ENCODE measurements at places on chromosomes 5 and 9.

DNA sequence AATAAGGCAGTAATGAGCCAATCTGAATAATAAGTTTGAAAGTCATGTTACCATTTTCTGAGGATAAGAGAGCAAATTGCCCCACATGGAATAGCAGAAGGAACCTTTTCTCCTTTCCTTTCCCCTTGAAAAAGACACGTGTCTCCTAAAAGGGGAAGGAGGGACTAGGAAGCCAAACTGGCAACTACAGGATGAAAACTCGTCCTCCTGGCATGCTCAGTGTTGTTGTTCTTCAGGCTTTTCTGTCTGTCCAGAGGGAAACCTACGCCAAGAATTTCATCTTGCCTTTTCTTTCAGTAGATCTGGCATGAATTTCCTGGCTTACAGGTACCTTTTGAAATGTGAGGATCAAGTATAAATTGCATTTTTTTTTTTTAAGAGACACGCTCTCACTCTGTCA, 355.9 kb upstream of the TLE4 start:
- DNase-seq, result no peak

- DNase-seq, result no peak
Observed at GRCh38 chr9:106419829-106420228, 443.1 kb upstream of the ZNF462 start.

- no peak for DNase-seq
Observed at GRCh38 chr5:33579152-33579551, 138.4 kb downstream of the TARS1 start.

- DNase-seq, result no peak
Observed at GRCh38 chr9:79858508-79858907, 286.7 kb downstream of the TLE4 start.

GRCh38 chr9:17433526-17433925, 145.3 kb upstream of the SH3GL2 start:
- DNase-seq, result no peak

GRCh38 chr5:142175461-142176142, 67.0 kb downstream of the NDFIP1 start:
- no peak for DNase-seq

DNA sequence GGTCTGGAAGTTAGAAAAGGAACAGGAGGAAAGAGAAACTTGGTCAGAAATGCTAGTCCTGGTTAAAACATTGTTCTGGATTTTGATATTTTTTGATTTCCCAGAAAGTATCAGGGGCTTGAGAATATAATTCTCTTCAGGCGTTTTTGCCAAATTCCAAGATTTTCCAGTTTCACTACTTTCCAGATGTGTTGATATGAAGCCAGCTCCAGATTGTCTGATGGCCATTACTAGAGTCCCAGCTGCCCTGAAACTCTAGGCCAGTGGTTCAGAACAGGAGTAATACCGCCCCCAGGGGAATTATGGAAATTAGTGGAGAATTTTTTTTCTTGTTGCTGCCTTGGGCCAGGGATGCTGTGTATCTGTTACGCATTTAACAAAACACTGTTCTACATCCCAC, 88.6 kb downstream of the KCNN2 start:
- no peak for DNase-seq

DNA sequence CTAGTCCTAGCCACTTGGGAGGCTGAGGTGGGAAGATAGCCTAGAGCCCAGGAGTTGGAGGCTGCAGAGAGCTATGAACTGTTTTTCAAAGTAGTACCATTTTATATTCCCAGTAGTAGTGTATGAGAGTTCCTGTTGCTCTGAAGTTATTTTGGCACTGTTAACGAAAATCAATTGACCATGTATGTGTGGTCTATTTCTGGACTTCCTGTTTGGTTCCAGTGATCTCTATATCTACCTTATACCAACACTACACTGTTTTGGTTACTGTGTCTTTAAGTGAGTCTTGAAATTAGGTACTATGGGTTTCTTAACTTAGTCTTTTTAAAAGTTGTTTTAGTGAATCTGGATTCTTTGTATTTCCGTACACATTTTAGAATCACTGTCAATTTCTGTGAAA, 13.6 kb downstream of the SLF1 start:
- no peak for DNase-seq

DNA sequence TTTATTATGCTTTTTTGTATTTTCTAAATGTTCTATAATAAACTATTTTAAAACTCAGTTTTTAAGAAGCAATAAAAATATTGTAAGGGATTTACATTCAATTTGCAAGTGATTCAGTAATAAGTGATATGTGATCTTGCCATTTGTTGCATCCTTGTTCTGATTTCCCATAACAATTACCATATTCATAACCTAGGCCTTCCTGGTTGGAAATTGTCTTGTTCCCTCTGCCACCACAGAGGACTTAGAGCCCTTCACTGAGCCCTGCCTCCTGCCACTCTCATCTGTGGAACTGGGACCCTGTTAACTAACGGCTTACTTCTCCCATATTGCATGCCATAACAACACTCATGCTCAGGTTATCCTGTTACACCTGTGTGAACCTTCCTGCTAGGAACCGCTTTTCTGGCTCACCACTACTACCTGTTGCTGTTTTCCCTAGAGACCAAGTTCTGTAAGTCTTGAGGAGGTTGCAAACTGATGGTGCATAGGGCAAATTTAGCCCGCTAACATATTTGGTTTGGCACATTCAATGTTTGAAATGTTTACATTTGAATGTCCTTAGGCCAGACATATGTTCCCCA, 32.9 kb upstream of the DTWD2 start:
- DNase-seq, result no peak

DNA sequence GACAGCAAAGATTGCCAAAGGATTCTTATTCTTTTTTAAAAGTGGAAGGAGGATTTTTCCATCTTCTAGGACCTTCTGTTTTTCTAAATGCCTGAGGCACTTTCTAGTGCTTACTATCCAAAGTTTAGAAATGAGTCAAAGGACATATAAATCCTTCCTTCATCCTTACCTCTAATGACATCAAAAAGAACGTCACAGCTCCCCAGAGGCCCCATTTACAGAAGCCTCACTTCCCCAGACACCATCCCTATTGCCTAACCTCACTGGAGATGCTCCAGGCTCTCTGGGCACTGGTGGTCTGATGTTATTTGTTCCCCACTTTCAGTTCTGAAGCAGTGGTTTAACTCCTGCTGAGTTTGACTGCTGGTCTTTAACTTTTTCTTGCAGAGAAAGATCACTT, 504.3 kb downstream of the AGTPBP1 start:
- no peak for DNase-seq

GRCh38 chr9:128703616-128704355, 1.5 kb downstream of the PKN3 start:
- no peak for DNase-seq

DNA sequence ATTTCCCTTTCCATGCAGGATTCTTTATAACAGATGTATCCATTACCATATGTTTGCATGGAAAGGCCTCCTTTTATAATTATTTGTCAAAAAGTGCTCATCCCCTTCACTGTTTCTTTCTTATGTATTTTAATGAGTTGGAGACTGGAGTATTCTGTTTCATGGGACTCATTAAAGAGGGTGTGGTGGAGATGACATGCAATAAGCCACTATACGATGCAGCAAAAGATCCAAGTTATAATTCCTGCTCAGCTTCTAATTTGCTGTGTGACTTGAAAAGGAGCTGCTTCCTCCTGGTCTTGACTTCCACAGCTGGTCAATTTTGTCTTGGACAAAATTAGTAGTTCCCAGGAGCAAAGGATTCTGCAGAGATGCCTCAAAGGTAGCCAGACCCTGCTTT, 13.9 kb downstream of the SGCD start:
- DNase-seq, result no peak

GRCh38 chr5:151665613-151666012, 21.1 kb downstream of the SPARC start:
- DNase-seq, result no peak

DNA sequence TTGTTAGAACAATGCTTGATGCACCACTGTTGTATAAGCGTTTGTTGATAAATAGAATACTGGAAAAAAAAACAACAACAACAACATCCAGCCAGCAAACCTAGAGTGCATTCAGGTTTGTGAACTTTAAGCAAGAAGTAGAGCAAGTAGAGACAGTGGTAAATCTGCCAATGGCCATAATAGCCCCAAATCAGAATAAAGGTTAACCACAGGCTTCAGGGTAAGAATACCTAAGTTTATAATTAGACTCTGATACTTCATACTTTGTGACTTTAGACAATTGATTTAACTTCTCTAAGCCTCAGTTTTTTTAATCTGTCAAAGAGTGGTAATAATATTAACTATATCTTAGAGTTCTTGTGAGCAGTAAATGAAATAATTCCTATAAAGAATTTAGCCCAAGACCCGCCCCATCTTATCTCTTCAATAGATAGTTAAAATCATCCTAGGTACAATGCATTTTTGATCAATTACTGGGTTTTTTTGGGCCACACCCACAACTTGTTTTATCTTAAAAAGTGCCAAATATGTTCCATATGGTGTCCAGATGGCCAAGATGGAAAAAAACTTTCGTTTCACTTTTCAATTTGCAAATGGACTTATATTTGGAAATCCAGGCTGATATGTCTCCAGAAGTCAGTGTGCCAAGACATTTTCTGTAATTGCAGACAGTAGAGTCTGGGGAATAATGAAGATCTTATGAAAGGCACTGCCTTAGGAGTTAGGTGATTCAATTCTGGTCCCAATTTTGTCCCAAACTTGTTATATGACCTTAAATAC, 24.5 kb upstream of the DPYSL3 start:
- no peak for DNase-seq

DNA sequence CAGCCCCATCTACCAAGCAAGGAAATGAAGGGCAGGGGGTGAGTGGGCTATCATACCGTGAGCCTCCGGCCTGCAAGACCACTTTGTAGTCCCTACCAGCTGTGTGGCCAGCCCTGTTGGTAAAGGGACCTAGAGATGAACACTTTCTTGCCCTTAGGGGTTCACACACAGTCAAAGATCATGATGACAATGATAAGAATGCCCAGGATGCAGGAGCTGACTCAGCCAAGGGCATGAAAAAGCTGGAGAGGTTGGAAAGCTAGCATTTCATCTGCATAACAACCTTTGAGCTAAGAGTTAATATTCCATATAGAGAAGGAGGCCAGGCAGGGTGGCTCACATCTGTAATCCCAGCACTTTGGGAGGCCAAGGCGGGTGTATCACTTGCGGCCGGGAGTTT, 19.2 kb upstream of the FGFR4 start:
- no peak for DNase-seq

GRCh38 chr5:97501965-97502305, 318.9 kb upstream of the RIOK2 start:
- no peak for DNase-seq

DNA sequence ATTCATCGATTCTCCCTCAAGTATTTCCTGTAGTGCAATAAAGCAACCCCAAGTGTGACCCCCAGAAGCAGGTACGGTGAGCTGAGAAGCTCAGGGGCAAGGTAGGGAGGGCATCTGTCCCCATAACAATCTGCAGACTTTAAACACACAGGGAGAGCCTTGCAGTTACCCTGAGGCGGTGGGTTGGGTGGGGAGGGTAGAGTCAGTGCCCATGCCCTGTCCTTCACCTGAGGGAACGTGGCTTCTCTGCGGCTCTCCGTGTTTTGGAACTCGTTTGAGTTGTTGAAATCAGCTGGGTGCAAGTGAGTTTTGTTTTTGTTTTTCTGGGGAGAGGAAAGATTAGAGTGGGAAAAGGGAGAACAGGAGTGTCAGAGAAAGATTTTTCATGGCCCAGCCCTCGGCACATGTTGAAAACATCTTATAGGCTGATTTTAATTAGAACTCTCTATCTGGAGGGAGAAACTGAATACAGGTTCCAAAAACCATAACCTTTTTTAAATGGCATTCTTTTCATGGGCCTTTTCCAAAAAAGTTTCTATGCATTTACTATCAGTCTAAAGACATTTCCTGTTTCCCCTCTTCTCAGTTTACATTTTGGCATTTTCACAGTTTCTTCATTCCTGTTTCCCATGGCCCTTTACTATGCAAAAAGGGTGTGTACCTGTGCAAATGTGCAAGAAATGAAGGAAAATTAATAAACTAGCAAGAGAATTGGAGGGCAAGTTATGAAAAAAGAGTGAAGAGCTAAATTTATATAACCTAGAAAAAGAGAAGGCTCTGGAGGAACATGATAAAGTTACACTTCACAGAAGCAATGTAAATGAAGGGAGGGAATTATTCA, 266.5 kb upstream of the VLDLR start:
- no peak for DNase-seq

DNA sequence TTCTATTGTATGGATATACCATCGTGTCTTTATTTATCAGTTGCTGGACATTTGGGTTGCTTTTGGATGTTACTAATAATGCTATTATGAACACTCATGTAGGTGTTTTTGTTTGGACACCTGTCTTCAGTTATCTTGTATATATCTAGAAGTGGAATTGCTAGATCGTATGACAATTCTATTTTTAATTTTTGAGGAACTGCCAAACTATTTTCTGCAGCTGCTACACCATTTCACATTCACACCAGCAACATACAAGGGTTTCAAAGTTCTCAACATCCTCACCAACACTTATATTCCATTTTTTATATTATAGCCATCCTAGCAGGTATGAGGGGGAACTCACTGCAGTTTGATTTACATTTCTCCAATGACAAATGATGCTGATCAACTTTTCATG, 324.6 kb downstream of the CAAP1 start:
- no peak for DNase-seq

DNA sequence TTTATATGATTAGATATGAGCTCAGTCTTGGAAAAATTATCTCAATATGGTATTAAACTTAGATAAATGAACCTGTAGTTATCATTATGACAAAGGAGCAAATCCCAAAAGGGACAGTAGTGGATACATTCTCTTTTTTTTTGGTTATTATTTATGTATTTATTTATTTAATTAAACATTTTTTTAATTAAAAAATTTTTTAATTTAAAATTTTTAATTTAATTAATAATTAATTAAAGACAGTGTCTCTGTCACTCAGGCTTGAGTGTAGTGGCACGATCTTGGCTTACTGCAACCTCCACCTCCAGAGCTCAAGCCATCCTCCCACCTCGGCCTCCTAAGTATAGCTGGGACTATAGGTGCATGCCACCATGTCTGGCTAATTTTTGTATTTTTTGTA, 15.6 kb downstream of the ANKHD1 start:
- DNase-seq, result no peak

DNA sequence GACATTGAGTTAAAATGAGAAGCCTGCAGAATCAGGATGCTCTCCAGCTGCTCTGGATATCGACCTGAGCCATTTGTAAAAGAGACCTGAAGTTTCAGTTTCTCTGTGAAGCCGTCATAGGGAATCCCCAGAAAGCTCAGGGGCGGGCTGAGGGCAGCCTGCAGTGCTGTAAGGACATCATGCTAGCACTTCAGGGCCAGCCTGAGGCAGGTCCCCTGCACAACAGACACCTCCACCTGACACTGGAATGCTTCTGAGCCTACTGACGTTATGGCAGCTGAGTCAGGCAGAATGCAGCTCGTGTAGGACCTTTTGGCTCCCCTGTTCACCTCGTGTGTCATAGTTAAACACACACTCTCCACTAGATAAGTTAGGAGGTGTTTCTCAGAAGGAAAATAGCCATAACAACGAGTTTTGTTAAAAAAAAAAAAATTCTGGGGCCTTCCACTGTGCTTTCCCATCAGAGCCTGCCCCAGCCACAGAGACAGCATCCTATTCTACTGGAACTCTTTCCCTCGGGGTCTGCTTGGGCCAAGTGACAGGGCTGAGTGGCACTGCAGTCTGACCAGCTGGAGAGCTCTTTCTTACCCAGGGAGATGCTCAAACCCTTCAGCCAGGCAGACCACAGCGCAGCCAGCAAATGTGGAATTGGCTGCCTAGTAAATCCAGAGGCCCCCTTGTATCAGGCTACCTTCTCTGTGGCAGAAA, 354.9 kb downstream of the DIRAS2 start:
- DNase-seq, result no peak

Data from activated CD4-positive, CD25-positive, alpha-beta regulatory T cell treated with anti-CD3 and anti-CD28 coated beads, Interleukin-2, amount 50 U/mL, for 16 hours (primary cell).